ENCODE measurements at places on chromosomes 16 and 17.

DNA sequence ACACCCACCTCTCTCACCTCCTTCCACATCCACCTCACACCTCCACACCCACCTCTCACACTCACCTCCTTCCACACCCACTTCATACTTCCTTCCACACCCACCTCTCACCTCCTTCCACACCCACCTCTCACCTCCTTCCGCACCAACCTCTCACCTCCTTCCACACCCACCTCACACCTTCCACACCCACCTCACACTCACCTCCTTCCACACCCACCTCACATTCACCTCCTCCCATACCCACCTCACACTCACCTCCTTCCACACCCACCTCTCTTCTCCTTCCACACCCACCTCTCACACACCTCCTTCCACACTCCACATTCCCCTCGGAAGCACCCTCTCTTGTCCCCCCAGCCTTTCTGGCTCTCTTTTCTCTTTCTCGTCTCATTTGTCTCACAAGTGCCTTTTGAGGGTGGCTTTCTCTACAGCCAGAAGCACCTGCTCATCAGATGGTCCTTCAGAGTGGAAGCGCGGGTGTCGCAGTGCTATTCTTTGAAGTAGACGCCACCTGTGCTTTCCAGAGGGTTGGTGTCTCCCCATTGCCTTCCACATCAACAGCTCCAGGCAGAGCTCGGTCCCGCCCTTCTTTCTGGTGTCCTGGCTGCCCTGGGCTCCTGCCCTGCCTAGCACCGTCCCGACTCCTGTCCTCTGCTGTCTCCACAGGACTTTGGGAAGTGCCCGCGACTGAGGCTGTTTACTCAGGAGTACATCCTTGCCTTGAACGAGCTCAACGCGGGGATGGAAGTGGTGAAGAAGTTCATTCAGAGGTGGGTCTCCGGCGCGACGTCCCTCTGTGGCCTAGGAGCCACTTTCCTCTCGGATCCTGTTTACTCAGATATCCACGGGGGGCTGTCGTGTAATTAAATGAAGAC, 109.4 kb upstream of the PLCG2 start:
- no peak for DNase-seq

DNA sequence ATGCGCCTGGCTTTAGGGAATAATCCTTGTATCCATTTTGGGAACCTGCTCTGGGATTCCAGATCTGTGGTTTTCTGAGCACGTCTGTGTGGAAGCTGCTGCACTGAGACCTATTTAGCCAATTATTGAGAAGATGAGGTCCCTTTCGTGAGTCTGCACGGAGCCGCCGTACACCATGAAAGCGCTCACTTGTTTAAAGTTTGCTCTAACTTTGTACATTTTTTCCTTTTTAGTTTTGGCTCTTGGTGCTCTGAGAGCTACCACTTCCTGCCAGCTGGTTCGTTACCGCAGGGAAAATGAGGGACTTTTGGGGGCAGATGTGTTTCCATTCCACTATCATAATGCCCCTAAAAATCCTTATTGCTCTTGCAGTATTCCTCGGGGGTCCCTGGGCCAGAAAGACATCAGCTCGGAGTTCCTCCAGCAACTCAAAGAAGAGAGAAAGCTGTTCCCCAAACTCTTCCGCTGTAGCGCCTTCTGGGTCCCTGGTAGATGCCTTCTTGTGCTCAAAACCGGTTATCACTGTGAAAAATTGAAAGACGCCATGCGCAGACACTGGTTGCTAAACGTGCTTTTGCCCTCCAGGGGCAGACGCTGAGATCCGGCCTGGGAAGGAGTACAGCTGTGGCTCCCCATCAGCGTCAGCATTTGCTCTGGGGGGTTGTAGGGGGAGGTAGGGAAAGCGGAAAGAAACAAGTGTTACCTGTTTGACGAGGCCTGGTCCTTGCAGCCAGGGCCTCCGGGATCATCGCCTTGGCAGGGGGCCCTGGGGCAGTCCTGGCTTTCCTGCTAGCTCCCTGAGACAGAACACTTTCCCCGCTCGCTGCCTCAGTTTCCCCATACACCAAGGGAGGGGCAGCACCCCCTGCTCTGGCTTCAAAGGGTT, 238.1 kb downstream of the MRTFB start:
- DNase-seq: no peak

DNA sequence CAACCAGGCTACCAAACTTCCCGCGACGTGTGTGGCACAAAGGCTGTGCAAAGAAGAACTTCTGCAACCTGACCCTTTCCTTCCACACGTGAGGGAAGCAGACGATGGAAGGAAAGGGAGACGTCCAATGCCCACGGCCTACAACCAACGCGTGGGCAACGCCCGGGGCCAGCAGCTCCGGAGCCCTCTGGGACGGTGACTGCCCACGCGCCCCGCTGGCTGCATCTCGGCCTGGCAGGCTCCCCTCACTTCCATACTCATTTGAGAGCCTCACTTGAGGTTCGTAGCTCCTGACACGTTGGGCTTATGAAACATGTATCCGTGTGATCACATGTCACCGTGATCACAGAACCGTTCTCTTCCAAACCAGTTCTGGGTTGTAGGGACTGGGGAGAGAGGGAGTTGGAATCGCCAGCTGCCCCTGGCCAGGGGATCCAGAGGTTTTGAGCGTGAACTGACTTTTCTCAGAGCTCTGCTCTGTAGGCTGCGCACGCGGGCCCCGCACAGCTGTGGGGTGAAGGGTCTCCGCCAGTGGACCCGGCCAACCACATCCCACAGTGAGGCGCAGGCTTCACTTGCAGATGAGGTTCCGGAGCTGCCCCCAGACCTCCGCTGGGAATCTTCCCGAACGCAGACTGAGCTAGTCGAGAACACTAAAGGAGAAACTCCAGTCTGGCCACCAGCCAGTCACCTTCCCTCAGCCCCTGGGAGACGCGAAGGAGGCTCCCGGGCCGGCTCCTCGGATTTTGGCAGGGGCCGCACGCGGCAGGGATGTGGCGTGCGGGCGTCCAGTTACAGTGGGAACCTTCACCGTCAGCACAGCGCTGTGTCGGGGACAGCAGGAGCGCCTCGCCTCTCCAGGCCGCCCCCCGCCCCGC, 1.0 kb downstream of the LMF1 start:
- DNase-seq: peak; percentile 34

- no peak for DNase-seq
These were observed 12.0 kb downstream of the CREBBP start for GRCh38 chr16:3868556-3868955.

GRCh38 chr17:21680366-21680765, 12.0 kb upstream of the KCNJ18 start:
- DNase-seq: no peak
